ENCODE measurements at places on chromosomes 4 and X. TPM values are rescaled to one million over a fixed set of nuclear protein-coding genes. Genes with fewer than 3 reads are reported as not detected.

Gene PPID
- total RNA-seq: 7.4 TPM

Gene PLXNB3
- 4.4 TPM for total RNA-seq

Gene NAT8L
- total RNA-seq: 3.0 TPM

Gene DCAF4L1
- not detected for total RNA-seq

- no peak for DNase-seq
- no peaks in the 10 kb centered on the region for H3K36me3 ChIP-seq
- no peak overlapping the region for H3K27ac ChIP-seq
- no peaks in the 10 kb centered on the region for H3K4me1 ChIP-seq
Observed at GRCh38 chrX:38138157-38138891, 82.3 kb downstream of the SRPX start.

GRCh38 chr4:113471146-113471860 is 290.2 kb downstream of the CAMK2D start:
- H3K27ac ChIP-seq: no peak overlapping the region
- H3K27me3 ChIP-seq: no peaks in the 10 kb centered on the region
- H3K4me3 ChIP-seq: no peak overlapping the region
- no peaks in the 10 kb centered on the region for H3K4me1 ChIP-seq
- H3K36me3 ChIP-seq: no peaks in the 10 kb centered on the region

- H3K4me1 ChIP-seq: peaks cover 6% of the 10 kb centered on the region
- no peak overlapping the region for H3K4me3 ChIP-seq
- DNase-seq: no peak
- H3K27ac ChIP-seq: no peak overlapping the region
- peaks cover 4% of the 10 kb centered on the region for H3K36me3 ChIP-seq
Observed at GRCh38 chr4:53498706-53499105, 92.6 kb downstream of the LNX1 start.

- H3K27ac ChIP-seq: no peak overlapping the region
- no peak overlapping the region for H3K4me3 ChIP-seq
- H3K27me3 ChIP-seq: no peaks in the 10 kb centered on the region
- no peaks in the 10 kb centered on the region for H3K36me3 ChIP-seq
- no peak for DNase-seq
Observed at GRCh38 chrX:90012395-90012794, 90.7 kb downstream of the TGIF2LX start.

DNA sequence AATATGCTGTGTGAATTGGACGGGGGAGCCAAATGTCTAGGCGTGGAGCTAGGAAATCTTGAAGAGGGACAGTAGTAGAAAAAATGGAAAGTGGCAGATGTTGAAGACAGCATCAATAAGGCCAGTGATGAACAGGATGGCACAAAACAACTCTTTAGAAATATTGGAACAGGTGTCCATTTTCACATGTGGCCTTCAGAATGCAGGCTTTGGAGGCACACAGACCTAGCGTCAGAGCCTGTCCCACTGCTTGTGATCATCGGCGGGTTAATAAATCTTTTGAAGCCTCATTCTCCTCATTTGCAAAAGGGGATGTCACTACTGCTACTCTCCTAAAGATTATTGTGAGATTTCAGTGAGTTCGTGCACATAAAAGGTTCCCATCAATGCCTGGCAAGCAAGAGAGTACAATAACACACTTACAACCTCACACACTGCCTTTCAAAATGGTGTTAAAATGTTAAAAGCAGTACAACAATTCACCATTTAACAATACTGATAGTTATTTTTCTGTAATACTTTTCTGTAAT is 2.4 kb downstream of the PDLIM3 start:
- no peaks in the 10 kb centered on the region for H3K36me3 ChIP-seq
- no peak for DNase-seq

DNA sequence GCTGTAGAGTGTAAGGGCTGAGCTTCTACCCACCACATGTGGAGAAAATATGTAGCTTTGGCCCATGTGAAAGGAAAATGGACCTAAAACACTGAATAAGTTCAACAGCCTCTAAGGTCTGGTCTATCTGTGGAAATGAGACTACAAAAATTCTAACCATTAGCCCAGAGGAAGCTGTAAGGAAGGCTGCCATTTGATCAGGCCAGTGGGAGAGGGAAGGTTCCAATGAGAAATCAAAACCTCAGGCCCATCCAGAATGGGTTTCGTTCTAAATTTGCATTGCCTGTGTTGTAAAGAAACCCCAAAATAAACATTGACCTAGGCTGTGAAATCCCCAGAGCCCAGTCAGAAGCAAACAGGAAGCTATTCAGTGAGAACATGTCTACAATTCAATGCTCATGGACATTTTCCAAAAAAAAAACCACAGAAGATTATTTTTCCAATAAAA is 320.4 kb upstream of the SLC7A11 start:
- no peaks in the 10 kb centered on the region for H3K4me1 ChIP-seq
- no peaks in the 10 kb centered on the region for H3K27me3 ChIP-seq
- no peaks in the 10 kb centered on the region for H3K36me3 ChIP-seq

DNA sequence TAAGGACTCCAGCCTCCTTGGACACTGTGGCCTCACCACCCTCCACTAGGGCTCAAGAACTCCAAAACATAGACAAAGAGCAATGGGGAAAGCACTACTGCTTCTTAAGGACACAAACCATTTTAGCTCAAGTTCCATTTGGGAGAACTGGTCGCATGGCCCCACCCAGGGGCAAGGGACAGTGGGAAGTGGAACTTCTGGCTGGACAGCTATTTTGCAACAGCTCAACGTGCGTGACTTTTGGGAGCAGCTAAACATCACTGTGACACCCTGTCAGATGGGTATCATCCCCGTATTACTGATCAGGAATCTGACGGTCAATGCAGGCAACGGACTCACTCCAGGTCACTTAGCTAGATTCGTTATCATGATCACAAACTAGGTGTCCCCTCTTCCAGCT is 9.0 kb upstream of the GLOD5 start:
- H3K27ac ChIP-seq: no peak overlapping the region
- no peaks in the 10 kb centered on the region for H3K36me3 ChIP-seq
- no peaks in the 10 kb centered on the region for H3K4me1 ChIP-seq
- H3K4me3 ChIP-seq: no peak overlapping the region
- no peak for DNase-seq
- H3K27me3 ChIP-seq: no peaks in the 10 kb centered on the region

- H3K4me3 ChIP-seq: no peak overlapping the region
- no peaks in the 10 kb centered on the region for H3K4me1 ChIP-seq
- H3K27me3 ChIP-seq: no peaks in the 10 kb centered on the region
Observed at GRCh38 chr4:123676890-123677229, 280.3 kb downstream of the SPRY1 start.

GRCh38 chrX:830532-830931 is 199.9 kb downstream of the SHOX start:
- no peak for DNase-seq
- H3K4me3 ChIP-seq: no peak overlapping the region
- H3K4me1 ChIP-seq: no peaks in the 10 kb centered on the region
- H3K27me3 ChIP-seq: no peaks in the 10 kb centered on the region
- no peaks in the 10 kb centered on the region for H3K36me3 ChIP-seq
- H3K27ac ChIP-seq: no peak overlapping the region

Measured in pancreas (tissue), 10 donors.